Natural killer cell treated with Interleukin-12 subunit alpha and Interleukin-12 subunit beta and Interleukin-15 and Interleukin-18, amount 100 ng/mL, for 72 hours (primary cell): ENCODE measurements at places on chromosomes 7 and 10. TPM values are rescaled to one million over a fixed set of nuclear protein-coding genes. Genes with fewer than 3 reads are reported as not detected.

The MBL2 gene
- total RNA-seq: not detected

The LFNG gene
- 153 TPM for total RNA-seq

The CRHR2 gene
- total RNA-seq: not detected

The IL15RA gene
- total RNA-seq: 125 TPM

The GOLGA7B gene
- 2.8 TPM for total RNA-seq

The EBLN1 gene
- not detected for total RNA-seq

The SLC35G1 gene
- total RNA-seq: 3.8 TPM
